ENCODE measurements at places on chromosomes 12 and 14.
A peak's percentile ranks its signal among the peaks of the same experiment; 100 is the strongest.

DNA sequence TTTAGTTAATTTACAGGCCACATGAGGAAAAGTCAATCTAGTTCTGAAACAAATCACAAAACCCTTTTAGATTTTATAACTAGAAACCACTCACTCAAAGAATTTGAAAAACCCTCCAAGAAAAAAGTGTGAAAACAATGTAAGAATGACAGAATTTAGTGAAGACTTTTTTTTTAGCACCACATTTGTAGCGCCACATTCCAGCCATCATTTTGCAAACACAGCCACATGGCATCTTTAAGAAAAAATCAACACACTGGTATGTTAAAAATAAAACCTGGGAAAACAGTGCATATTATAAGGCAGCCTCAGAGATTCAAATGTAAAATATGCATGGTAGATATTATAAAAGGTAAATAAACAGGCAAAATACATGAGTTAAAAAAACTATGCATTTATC lies 22.3 kb upstream of the ALX1 start:
- no peak for DNase-seq

GRCh38 chr12:46267825-46268582 lies 839 bp downstream of the SLC38A1 start:
- peak; percentile 65 for DNase-seq

- DNase-seq, result no peak
Measured at GRCh38 chr12:94942663-94943062, 60.8 kb downstream of the NDUFA12 start.

- DNase-seq, result no peak
Measured at GRCh38 chr12:62848418-62848817, 86.5 kb downstream of the PPM1H start.

- no peak for DNase-seq
Measured at GRCh38 chr12:47818007-47818376, 1.7 kb downstream of the HDAC7 start.

DNA sequence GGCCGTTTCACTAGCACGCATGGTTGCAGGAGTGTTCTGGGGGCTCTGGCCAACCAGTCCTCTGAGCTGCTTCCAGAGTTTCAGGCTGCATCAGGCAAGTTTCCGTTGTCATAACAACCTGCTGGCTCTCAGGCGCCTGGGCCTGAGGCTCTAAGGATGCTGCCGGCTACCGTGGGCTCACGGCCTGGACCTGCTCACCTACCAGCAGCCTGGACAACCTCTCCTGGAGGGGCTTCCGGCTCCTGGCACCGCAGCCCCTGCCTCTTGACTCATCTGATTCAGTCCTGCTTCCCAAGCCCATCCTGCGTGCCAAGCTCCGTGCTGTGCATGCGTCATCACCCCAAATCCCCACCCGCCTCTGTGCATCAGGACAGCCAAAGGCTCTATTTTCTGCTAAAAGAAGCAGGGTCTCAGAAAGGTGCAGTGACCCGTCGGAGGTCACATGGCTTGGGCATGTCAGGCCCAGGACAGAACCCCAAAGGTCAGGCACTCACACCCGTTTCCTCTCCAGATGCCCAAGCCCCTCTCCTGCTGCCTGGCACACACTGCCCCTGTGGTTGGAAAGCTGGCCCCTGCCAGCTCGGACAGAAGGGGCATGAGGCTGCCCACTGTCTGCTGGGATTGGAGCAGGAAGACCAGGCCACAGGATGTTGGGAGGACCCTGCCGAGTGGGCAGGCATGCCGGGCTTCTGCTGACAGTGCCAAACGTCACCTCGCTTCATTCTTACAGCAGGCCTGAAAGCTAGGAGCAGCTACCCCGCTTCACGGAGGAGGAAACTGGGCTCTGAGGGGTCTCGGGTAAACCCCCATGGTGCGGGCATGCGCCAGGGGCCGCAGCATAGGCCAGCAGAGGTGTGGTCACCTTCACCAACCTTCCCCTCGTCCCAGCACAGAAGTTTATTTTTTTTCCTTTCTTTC lies 5.7 kb downstream of the BEGAIN start:
- DNase-seq, result peak; percentile 9

DNA sequence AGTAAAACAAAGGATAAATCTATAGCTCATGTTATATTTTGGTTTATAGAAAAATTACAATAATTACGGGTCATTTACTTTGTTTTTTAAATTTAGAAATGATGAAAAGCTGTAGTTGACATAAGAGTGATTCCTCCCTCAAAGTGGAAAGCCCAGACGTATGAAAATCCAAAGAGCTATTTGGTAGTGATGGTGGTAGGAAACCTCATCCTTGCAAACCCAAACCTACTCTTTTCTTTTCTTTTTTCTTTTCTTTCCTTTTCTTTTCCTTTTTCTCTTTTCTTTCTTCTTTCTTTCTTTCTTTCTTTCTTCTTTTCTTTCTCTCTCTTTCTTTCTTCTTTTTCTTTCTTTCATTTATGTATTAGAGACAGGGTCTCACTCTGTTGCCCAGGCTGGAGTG lies 190.3 kb upstream of the RASSF8 start:
- no peak for DNase-seq

- peak; percentile 60 for DNase-seq
Measured at GRCh38 chr14:97390096-97390724, 593.0 kb downstream of the VRK1 start.

DNA sequence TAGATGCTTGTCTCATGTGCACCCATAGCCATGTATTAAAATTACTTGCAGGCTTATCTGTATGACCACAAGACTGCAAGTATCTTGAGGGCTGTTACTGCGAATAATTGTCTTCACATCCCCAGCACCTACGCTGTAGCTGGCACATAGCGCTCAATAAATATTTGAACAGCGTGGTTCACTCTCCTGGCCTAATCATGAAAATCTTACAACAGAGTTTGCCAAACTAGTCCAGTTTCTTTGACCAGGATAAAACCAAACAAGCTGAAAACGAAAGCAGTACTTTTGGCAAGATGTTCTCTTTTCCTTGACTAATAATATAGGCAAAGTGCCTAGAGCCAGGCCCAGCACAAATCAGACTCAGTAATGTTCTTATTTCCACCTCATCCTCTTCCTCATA lies 106.7 kb downstream of the RPS29 start:
- no peak for DNase-seq

- DNase-seq, result no peak
Measured at GRCh38 chr12:108430245-108430644, 84.8 kb upstream of the FICD start.

- no peak for DNase-seq
Measured at GRCh38 chr14:20855652-20856291, 35.4 kb upstream of the RNASE3 start.

DNA sequence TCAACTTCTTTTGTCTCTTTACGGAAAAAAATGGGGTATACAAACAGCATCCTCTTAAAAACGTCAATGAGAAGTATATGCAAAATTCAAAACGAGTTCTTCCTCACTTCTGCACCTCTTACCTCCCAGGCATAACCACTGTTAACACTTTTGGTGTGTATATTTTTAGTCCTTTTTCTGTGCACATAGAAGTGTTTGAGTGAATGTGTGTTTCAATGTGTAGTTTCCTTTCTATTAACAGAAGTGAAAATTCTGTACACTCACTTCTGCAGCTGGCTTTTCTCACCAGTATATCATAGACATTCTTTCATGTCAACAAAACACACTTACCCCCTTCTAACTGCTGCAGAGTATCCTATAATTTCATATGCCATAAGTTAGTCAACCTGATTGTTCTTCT lies 5.4 kb downstream of the UBR7 start:
- no peak for DNase-seq

GRCh38 chr14:84273181-84273580 lies 1256.8 kb upstream of the FLRT2 start:
- DNase-seq, result no peak

GRCh38 chr14:91406982-91407381 lies 10.6 kb downstream of the CCDC88C start:
- no peak for DNase-seq

Measured in right forelimb (tissue), 1 donor.